ENCODE measurements at places on chromosomes 3 and 15. TPM values are rescaled to one million over a fixed set of nuclear protein-coding genes. Genes with fewer than 3 reads are reported as not detected.

The SCAMP5 gene
- 51.3 TPM for total RNA-seq

The ATP13A5 gene
- under 0.01 TPM for total RNA-seq

The SMCO1 gene
- not detected for total RNA-seq

The CLDN18 gene
- not detected for total RNA-seq

The PEX5L gene
- 49.6 TPM for total RNA-seq

The COLQ gene
- 3.0 TPM for total RNA-seq

The ITGA11 gene
- total RNA-seq, result 0.62 TPM

The GRK7 gene
- total RNA-seq, result not detected

The OXTR gene
- total RNA-seq, result 0.94 TPM

The TRIM42 gene
- not detected for total RNA-seq

All from occipital lobe (tissue), 3 donors.